ENCODE measurements at places on chromosomes 1 and 21. TPM values are rescaled to one million over a fixed set of nuclear protein-coding genes. Genes with fewer than 3 reads are reported as not detected.

The ASCL5 gene
- total RNA-seq: not detected

The LAX1 gene
- 0.17 TPM for total RNA-seq

The CYP4Z1 gene
- total RNA-seq: not detected

The NTMT2 gene
- not detected for total RNA-seq

The F13B gene
- under 0.01 TPM for total RNA-seq

The ANGPTL7 gene
- 2.3 TPM for total RNA-seq

DNA sequence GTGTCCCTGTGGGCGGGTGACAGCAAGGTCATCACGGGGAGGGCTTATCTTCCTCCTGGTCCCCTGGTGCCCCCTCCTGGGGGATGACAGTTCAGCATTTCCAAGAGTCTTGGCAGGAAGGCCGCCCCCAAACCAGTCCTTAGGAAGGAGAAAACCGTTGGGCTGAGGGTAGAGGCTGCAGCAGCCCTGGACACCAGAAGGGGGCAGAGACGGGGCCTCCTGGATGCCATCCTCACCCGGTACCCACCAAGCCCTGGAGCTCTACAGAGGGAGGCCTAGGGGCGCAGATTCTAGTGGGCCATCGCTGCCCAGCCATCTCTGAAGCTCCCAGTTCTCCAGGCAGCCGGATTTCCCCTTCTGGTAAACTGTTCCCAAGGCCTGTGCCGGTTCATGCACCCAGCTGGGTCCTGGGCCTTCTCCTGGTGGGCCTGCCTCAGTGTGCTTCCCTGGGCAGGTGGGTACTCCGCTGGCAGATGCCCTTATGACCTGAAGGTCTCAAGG, 14.8 kb upstream of the ZNF669 start:
- DNase-seq: no peak

GRCh38 chr21:41290106-41290799, 26.3 kb upstream of the FAM3B start:
- DNase-seq: no peak

- DNase-seq: no peak
Measured at GRCh38 chr1:162397039-162397448, 14.9 kb downstream of the SH2D1B start.

- DNase-seq: peak; percentile 31
Measured at GRCh38 chr1:79293611-79294010, 287.1 kb upstream of the ADGRL4 start.

DNA sequence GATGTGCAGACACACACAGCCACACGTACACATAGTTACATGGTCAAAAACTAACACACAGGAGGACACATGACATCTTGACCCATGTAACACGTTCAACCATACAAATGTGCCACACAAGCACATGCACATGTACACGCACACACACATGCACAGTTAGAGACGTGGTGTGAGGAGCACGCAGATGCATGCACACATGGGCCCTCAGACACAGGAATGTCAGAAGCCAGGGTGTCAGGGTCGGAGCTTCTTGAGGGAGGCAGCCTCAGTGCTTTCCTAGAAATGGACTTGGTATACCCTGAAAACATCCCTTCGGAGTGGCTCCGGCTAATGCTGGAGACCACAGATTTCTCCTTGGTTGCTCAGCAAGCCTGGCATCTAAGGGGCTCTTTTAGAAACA, 114.3 kb downstream of the DMRTB1 start:
- DNase-seq: no peak

- DNase-seq: no peak
Measured at GRCh38 chr21:15872236-15872635, 142.5 kb downstream of the USP25 start.

DNA sequence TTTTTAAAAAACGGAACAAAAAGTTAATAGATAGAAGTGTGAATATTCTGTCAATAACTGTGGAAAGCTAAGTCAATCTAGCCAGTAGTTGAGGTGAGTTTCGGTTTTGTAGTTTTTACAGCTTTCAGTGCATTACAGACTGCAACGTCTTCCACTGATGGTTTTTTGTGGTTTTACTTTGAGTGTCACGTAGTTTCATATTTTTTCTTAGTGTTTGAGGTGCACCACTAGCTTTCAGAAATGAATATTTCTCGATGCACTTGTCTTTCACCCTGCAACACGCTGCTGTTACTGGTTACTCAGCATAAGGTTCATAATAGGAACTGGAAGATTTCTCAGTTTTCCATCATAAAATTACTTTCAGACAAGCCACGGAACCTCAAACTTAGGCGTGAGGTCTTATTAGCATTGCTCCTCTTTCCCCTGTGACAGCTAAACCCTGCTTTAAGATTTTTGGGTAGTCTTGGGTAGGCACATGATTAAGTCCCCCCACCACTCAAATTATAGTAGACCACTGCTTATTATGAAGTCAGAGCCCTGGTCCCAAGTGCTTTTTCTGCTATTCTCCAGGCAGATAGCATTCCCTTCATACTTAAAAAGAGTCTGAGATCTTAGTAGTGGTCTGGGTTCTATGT, 1412.7 kb downstream of the KCNT2 start:
- DNase-seq: no peak

- DNase-seq: no peak
Measured at GRCh38 chr1:50978852-50979781, 9.1 kb downstream of the CDKN2C start.

- no peak for DNase-seq
Measured at GRCh38 chr1:25973610-25974321, 24.1 kb downstream of the PAFAH2 start.

- no peak for DNase-seq
Measured at GRCh38 chr1:195831789-195832188, 776.5 kb downstream of the KCNT2 start.

DNA sequence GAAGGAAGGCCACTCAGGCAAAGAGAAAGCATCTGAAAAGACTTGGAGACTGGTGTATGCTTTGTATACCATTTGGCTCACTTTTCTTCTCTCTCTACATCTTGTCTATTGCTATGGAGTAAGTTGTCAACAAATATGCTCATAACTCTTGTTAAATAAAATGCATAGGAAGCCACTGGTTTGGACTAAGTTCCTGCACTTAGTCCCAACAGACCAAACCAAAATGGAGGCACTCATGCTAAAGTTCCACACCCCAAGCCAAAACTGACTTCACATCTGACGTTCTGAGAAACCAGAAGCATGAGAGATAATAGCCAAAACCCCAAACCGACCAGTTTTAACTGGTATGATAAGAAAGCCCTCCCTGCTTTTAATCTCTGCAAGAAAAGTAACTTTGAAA, 135.3 kb upstream of the LYPLAL1 start:
- DNase-seq: no peak

GRCh38 chr1:7638078-7638477, 133.0 kb upstream of the VAMP3 start:
- no peak for DNase-seq

- no peak for DNase-seq
Measured at GRCh38 chr1:242826701-242827336, 302.3 kb upstream of the PLD5 start.

- no peak for DNase-seq
Measured at GRCh38 chr1:30381671-30382365, 341.6 kb downstream of the MATN1 start.

DNA sequence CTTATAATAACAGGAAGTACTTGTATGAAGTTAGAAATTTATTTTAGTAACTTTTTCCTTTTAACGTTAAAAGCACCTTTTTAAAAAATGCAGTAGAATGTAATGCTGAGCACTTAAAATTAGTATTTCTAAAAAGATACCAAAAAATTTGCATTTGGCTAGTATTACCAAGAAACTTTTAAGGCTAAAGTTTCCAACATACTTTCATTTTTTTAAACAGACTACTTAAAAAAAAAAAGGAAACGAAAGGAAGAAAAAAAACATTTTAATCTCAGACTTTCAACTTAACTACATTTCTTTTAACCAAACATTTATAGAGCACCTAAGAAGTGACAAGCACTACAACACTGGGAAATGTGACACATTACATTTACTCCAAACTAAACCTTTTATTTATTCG, 2.8 kb downstream of the ARID4B start:
- DNase-seq: no peak

DNA sequence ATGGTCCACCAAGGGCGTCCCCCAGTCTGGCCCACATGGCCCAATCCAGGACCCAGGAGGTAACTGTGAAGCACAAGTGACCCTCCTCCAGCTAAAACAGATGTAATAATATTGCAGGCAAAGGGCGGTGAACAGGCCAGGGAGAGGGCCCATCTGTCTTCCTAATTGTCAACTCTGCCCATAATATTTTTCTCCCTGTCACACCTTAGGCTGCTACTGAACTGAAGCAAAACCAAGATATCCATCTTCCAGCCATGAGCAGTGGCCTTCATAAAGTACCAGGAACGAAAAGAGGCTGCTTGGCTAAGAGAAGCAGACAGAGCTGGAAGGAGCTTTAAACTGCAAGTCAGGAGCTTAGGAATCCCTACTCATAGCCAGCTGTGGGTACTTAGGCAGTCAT, 3.1 kb downstream of the KANK4 start:
- DNase-seq: no peak

DNA sequence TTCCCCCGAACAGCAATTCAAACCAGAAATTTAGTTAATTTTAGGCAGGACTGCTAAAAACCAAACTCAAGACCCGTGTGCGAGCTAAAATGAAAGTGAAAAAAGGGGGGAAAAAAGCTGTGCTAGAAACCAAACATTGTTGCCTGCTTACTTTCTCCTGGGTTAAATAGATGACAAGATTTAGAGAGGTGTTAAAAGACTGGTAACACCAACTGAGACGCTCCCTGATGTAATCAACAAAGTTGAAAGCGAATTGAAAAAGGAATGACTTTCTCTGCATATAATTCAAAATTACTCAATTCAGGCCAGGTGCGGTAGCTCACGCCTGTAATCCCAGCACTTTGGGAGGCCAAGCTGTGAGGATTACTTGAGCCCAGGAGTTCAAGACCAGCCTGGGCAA, 6.8 kb downstream of the CDCA8 start:
- DNase-seq: no peak

DNA sequence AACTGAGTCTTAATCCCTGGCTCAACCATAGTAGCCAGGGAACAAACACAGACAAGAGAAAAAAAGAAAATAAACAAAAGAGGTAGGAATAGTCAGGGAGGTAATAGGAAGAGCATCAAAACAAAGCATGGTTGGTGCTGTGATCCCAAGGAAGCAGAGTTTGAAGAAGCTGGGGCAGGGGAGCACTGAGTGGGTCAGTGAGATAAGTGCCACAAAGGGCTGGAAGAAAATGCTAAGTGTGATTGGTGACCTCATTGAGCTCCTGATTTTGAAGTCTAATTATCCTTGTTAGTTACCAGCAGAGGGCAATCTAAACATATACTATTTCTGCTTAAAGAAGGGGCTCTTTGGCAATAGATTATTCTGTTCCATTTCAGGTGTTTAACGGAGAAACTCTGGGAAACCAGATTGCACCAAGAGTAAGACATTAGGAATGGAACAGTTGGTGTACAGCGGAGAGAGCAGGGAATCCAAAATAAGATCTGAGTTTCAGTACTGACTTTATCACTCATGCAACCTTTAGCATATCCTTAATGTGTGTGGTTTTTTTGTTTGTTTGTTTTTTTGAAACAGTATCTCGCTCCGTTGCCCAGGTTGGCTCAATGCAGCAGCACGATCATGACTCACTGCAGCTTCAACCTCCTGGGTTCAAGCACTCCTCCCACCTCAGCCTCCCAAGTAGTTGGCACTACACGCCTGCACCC, 30.7 kb upstream of the KIAA1614 start:
- DNase-seq: peak; percentile 16
